ENCODE measurements at places on chromosomes 2 and 18. TPM values are rescaled to one million over a fixed set of nuclear protein-coding genes. Genes with fewer than 3 reads are reported as not detected.

NOL4 gene
- total RNA-seq, result not detected

GCKR gene
- total RNA-seq, result not detected

THUMPD2 gene
- 9.6 TPM for total RNA-seq

KCNG3 gene
- total RNA-seq, result 0.12 TPM

SERPINB4 gene
- total RNA-seq, result not detected

DNA sequence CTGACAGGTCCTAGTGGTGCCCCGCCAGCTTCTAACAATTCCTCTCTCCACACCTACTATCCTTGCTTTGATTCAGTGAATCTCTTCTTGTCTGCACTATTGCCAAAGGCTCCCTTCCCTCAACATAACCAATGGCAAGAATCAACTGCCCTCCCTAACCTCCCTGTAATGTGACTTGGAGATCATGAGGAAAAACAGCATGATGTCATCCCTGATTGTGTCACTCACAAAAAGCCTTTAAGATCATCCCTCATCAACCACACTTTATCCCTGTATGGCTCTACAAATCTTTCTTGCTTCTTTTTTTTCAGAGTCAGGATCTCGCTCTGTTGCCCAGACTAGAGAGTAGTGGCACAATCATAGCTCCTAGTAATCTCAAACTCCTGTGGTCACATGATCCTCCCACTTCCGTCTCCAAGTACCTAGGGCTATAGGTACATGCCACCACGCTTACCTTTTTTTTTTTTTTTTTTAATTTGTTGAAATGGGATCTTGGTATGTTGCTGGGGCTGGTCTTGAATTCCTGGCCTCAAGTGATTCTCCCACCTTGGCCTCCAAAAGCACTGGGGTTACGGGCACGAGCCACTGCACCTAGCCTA is 19.7 kb downstream of the SAP130 start:
- no peak for DNase-seq

DNA sequence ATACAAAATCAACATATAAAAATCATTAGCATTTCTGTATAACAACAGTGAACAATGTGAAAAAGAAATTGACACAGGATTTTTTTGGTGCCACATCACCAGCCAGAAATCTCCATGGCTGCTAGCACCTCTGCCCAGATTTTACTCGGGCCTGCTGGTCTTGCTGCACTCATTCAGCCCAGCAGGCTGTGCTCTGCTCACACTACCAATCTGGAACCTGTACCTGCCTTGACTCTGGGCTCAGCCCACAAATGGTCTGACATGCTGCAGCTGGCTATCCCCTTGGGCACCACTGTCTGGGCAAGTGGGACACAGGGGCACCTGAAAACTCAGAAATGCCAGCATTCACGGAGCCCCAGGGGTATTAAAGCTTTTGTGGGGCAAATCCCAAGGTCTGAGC is 392.5 kb upstream of the NRXN1 start:
- DNase-seq, result peak; percentile 3

DNA sequence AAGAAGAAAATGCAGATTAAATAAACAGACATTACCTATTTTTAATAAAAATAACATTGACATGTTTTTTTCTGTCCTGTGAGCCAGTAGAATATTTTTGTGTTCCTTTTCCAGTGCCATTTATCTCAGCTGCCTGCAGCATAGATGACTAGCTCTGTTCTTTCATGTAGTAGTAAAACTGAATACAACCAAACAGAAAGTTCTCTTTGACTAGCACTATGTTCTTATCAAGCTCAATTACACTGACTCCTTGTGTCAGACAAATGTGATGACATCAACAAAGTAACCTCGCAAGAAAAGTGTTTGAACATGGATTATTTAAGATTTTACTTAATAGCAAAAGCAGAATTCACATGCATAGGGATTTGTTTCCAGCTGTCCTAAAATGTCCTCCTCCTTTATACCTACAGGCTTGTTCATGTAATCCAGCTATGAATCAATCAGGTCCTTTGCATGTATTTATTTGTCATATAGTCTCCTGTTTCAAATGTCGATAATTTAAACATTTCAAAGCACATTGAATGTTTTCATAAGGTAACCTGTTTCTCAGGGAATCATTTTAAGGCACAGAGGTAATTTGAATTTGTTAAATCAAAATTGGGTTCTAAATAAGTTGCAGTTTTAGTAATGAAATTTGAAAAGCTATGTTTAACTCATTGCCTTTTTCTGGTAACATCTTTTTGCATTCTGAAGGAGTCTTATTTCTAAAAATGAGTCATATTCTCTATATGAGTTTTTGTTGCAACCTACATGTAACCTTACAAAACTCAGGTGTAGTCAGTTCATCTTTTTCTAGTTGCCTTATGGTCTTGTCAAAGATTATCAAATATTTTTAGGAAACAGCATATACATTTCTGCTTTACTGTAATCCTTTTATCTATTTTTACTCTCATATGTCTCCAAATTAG is 215.3 kb upstream of the GULP1 start:
- no peak for DNase-seq

GRCh38 chr2:3442185-3442584 is 62.7 kb downstream of the TRAPPC12 start:
- no peak for DNase-seq

- DNase-seq, result no peak
Observed at GRCh38 chr18:63187791-63188460, 131.6 kb downstream of the BCL2 start.

DNA sequence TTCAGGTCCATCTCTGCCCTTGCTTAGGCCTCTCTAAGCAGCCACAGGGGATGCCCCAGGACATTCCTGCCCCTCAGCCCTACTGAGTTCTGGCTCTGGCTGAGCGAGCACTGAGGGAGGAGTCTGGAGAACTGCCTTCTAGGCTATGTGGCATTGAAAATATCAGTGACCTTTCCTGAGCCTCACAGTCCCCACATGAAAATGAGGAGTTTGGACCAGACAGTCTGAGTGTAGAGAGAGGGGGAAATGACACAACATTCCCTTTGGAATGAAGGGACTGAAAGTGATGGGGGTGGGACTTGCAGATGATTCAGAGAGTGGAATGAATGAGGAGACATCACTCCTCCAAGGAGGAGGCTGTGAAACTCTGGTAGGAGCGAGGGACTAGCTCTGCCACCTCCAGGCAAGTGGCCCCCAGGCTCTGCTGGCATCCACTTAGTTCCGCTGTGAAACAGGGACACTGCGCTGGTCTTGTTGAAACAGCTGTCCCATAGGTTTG is 8.0 kb downstream of the TNS1 start:
- no peak for DNase-seq

GRCh38 chr2:1455466-1455865 is 42.2 kb downstream of the TPO start:
- DNase-seq, result no peak

- DNase-seq, result peak; percentile 65
Observed at GRCh38 chr2:112690853-112691401, 29.9 kb upstream of the NT5DC4 start.

- no peak for DNase-seq
Observed at GRCh38 chr2:119473621-119474370, 42.1 kb downstream of the TMEM37 start.

- DNase-seq, result no peak
Observed at GRCh38 chr2:69251943-69252342, 135.1 kb downstream of the GFPT1 start.

DNA sequence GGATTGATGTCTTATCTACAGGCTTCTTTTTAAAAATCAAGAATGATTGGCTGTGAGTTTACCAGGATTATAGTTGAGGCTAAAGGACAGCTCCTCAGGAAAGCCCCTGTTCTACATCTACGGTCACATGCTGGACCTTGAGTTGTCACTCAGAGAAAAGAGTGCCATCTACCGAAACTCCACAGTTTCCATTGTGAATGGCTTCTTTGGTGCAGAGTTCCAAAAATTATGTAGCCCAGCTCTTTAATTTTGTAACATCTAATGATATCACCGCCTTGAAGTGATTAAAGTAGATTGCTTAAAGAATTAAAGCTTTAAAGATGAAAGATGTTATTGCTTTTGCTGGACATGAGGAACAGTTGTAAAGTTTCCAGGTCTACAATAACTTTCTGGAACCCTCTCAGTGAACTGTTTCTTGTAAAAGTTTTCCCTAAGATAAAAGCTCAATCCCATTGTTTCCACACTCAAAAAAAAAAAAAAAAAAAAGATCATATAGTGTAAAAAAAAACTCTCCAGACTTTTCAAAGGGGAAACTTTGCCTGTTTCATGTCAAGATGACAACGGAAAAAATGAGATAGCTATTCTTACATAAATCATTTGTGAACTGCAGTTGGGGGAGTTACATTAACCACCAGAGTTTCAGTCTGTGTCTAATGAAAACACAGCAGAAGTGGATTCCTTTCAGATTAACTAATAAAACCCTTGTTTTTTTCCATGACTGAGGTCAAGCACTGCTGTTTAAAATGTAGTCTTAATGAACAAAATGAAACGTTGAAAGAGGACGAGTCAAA is 4.3 kb downstream of the COL3A1 start:
- peak; percentile 73 for DNase-seq

DNA sequence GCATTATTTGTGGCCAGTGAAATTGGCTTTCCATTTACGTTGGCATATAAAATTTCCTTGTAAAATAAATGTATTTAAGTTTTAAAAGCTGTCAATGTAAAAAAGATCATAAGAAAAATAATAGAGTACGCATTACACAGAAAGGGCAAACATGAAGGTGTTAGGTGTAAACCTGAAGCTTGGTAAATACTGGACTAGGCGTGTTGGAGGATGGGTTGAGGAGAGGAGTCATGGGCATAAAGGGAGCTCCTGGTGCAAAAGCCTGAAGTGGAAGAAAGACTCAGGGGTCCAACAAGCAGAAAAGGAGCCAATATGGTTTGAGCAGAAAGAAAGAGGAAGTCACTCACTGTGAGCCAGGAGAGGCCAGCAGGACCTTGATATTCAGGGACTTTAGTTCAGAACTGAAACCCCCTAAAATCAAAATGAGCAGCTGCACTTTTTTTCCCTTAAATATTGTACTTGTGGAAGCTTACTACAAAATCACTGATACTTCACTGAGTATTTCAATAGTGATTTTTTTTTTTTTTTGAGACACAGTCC is 24.4 kb downstream of the SP5 start:
- DNase-seq, result no peak
